ENCODE measurements at places on chromosomes 3 and 15.

DNA sequence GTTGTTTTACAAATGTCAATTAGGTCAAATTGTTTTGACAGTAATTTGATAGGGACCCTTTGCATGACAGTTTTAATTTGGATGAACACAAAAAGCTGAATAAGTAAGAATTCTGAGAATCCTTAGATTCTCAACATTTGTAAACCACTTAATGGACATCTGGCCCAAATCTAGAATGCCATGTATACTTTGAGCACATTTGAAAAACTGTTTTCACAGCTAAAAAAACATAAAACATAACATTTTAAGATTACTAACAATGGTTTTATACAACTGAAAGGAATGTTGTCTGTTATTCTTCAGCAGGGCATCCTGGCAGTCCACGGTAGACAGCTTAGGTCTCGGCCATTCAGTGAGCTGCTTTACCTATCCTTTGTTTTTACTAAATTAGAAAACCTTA lies 34.5 kb upstream of the TM2D3 start:
- DNase-seq = no peak

DNA sequence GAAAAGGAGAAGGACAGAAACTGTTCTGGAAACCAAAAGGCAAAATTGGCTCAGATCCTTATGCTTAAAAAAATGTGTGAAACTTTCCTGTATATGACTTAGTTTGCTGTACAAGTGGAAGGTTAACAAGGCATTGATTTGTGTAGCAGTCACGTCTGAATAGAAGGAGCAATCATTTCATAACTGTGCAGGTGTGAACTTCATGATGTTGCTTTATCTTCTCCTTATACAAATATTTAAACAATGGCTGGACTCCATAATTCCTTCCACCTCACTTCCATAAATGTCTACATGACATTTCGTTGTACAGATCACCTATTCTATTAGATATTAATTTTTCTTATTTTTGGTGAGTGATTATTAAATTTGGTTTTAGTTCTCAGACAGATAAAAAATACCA lies 382.7 kb upstream of the NPAP1 start:
- DNase-seq = no peak

GRCh38 chr15:58298879-58299850 lies 132.6 kb upstream of the LIPC start:
- no peak for DNase-seq

DNA sequence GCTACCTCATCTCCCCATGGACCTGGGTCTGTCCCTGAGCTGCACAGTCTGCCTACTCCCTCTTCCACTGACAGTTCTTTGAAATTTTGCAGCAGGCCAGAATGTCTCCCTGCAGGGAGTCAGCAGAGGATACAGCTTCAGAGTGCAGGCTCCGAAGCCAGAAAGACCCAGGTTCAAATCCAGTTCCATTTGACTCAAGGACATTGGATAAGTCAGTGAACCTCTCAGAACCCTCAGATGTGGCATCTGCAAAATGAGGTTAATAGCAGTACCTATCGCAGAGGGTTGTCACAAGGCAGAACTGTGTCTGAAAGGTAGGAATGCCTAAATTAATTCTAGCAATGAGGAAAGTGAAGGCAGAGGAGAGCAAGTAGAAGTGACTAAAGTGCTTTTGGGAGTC lies 244.4 kb upstream of the TRIM42 start:
- no peak for DNase-seq

GRCh38 chr15:56342653-56343052 lies 22.6 kb upstream of the TEX9 start:
- DNase-seq = no peak

- DNase-seq = no peak
These were observed 136.8 kb upstream of the FOXB1 start for GRCh38 chr15:59867086-59867855.

GRCh38 chr3:10194328-10195071 lies 29.8 kb downstream of the IRAK2 start:
- no peak for DNase-seq

- peak; percentile 54 for DNase-seq
These were observed 274.4 kb downstream of the TLE3 start for GRCh38 chr15:69823223-69823907.

DNA sequence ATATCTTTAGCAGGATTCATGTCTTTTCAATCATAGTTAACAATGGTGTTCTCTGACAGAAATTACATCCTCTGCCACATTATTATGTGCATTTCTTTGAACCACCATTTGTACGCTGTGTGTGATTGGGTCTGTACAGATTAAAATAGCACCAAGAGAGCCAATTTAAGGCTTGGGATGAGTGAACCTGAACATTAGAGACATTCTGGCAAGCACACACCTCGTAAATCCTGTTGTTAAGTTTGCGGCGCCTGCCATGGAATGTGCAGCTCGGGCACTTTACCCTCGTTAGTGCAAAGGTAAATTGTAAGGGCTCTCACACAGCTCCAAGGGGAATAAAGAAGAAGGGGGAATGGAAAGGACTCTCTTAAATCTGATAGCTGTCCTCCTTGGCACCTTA lies 482.4 kb upstream of the DPPA4 start:
- DNase-seq = no peak

GRCh38 chr3:73719861-73720260 lies 95.1 kb upstream of the PDZRN3 start:
- no peak for DNase-seq

- DNase-seq = peak; percentile 51
These were observed 570 bp upstream of the NEDD4 start for GRCh38 chr15:55993804-55994560.

DNA sequence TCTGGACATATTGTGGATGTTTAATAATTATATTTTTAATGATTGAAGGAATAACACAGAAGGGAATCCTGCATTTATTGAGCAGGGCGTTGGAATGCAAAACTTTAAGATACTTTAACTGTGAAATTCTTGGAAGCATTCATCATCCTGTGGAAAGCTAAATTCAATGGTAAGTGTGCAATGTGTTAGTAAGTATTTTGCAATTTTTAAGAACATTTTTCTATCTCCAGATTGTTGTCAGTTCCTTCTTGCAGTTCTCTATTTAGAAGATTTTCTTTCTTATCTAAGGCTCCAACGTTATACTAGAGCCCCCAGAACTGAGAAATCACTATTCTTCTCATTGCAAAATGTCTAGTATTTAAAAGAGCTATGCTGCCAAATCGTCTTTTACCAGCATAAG lies 132.2 kb upstream of the TSC22D2 start:
- no peak for DNase-seq

- no peak for DNase-seq
These were observed 43.1 kb downstream of the PEAK1 start for GRCh38 chr15:77376770-77377169.

- no peak for DNase-seq
These were observed 2.5 kb upstream of the GANC start for GRCh38 chr15:42270551-42270950.

DNA sequence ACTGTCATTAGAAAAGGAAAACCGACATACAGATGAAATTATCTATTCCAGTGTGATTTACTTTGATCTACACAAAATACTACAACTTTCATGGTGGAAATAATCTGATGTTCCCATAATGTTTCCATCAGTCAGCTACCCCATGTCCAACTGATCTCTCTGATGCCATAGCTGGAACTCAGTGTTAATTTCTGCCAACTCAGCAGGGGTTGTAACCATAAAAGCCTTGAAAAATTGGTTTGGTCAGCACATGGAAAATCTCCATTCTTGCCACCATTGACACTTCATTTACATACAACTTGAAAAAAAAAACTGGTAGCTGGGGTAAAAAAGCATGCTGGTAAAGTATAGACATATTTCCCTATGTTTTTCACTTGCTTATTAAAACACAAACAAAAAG lies 1463.7 kb downstream of the OTOL1 start:
- no peak for DNase-seq

DNA sequence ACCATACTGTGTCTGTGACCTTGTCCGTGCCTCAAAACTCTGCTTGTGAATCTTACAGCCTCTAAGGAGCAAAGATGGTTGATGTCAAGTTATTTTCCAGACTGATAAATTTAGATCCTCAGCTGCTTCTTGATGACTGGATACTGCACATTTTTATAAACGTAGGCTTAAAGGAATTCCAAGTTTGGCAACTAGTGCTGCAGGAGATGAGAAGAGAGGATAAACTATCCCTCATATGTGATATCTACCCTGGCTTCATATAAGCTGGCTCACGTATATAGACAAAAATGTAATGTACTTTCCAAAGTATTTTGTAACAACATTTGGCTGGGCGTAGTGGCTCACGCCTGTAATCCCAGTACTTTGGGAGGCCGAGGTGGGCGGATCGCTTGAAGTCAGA lies 89.6 kb downstream of the GMPS start:
- DNase-seq = no peak

GRCh38 chr15:31283043-31283442 lies 43.6 kb upstream of the KLF13 start:
- no peak for DNase-seq

DNA sequence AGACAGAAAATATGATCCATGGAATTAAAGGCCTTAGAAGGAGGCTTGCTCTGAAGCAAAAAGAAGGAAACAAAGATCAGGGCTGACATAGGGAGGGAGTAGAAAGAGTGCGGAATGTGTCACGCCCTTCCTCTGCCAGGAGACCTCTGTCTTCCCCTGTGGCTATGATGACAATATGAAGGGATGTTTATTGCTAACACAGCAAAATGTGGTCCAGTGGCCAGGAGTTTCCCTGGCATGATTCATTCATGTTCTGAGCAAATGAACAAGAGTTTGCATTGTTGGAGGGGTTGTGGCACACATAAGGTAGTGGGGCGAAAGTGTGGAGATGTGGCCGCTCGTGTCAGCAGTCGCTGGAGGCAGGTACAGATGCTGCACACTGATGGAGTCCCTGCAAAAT lies 169.4 kb downstream of the SHQ1 start:
- DNase-seq = no peak

Data from renal pelvis (tissue), 12 donors.